Astrocyte (in vitro differentiated cells and primary cell): ENCODE measurements at places on chromosomes 7 and 10. TPM values are rescaled to one million over a fixed set of nuclear protein-coding genes. Genes with fewer than 3 reads are reported as not detected.

The MBL2 gene
- not detected in 2 replicates for total RNA-seq

The TBL2 gene
- 54.8 and 58.6 TPM in 2 replicates for total RNA-seq

The CPXM2 gene
- 5.2 and 5.5 TPM in 2 replicates for total RNA-seq

The LLCFC1 gene
- total RNA-seq = not detected in 2 replicates

The PLXNA4 gene
- total RNA-seq = 3.3 and 4.3 TPM in 2 replicates

The ADRB1 gene
- 0.62 and 1.3 TPM in 2 replicates for total RNA-seq

The AKR1C1 gene
- 0.60 and 1.3 TPM in 2 replicates for total RNA-seq

The CNPY1 gene
- not detected in 2 replicates for total RNA-seq

DNA sequence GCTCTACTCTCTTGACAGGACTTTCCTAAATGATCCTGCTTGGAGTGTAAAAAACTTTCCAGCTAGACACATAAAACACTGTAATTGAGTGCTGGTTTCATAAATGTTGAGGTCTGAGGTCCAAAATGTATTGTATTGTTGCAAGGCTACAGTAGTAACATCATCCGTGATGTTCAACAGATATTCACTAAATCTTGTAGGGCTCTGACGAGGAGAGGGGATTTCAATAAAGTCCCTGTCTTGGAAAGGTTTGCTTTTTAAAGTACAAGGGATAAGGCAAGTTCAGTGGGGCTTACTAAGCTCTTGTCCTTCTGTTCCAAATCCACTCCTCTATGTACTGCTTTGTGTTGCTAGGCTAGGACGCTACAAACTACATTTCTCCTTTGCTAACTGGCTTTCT, 48.9 kb downstream of the FHIP2A start:
- no peak for DNase-seq

DNA sequence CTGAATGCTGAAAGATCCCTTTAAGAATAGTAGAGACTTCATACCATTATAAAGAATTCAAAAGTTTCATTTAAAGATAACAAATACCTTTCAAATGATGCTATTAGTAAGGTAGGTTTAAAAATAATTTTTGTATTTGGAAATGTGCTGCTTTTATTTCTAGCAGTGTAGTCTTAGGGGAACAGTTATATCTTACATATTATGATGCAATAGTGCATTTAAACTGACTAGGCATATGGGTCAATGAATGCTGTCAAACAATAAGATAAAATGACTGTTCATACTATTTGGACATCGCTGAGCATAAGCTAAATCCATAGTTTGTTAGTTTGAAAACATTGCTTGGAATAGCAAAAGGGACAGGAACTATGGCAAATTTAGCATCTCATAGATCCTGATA, 354.8 kb upstream of the SEMA3A start:
- no peak for DNase-seq

DNA sequence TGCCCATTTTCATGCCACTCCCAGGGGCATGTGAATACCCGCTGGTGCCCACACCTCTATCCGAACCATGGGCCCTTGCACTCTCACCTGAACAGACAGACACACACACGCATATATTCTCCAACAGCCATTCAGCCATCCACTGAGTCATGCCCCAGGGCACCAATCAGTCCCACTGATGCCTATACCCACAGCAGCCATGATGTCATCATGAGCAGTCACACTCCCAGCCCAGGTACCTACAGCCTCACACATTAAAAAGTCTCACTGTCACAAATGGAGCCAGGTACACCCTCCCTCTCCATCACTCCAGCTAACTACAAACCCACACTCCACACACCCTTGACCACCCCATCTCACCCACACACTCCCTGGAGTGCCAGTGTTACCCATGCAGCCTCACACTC, 12.2 kb downstream of the VSIR start:
- no peak for DNase-seq

GRCh38 chr7:4633012-4633411, 49.1 kb upstream of the FOXK1 start:
- peak; percentile 41 for DNase-seq

DNA sequence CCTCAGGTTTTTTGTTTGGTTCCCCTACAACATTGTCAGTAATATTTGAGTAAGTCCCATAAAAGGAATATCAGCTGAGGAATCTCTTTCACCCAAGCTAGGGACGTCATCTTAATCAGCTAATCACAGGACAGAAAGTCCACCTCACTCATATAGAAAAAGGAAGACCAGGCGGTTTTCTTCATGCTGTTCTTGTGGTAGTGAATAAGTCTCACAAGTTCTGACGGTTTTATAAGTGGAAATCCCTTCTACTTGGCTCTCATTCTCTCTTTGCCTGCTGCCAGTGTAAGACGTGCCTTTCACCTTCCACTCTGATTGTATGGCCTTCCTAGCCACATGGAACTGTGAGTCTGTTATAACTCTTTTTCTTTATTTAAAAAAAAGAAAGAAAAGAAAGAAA, 308.1 kb upstream of the PFKP start:
- no peak for DNase-seq

- DNase-seq = no peak
Observed at GRCh38 chr10:35884657-35885071, 242.6 kb upstream of the FZD8 start.

DNA sequence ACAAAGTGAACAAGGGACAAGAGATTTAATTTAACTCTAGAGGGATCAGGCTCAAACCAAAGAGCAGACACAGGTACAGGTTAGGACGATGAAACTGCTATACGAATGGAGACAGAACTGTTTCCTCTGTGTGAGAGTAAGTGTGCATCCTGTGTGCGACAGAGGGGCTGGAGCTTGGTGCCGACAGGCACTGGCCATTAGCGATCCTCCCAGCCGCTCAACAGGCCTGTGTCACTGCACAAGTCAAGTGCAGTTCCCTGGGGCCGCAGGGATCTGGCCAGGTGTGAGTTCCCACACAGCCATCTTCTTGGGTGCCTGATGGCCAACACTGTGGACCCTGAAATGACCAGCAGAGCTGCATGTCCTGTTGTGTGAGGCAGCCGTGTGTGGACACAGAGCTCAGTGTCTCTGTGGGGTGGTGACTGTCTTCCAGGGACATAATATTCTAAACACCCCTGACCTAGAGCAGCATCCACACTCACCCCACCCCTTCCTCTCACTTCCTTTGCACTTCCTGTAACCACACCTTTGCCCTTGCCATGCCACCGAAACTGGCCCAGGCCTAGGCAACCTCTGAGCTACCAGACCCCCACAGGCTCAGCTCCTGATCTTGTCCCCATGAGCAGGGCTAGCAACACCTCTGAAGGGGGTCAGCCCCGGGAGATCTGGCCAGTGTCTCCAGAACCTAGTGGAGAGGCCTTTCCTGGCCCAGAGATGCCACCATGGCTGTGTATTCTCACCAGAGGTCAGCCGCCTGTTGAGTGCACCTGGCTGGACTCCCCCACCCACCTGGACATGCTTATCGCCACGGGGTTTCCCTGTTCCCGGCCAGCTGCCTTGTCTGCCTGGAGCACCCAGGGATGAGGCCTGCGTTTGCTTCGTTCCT, 11.7 kb upstream of the TBRG4 start:
- no peak for DNase-seq

- no peak for DNase-seq
Observed at GRCh38 chr10:92478536-92478935, 95.4 kb downstream of the IDE start.

GRCh38 chr7:155850766-155851678, 38.8 kb upstream of the SHH start:
- no peak for DNase-seq

- DNase-seq = no peak
Observed at GRCh38 chr10:96407560-96408069, 48.8 kb upstream of the OPALIN start.

DNA sequence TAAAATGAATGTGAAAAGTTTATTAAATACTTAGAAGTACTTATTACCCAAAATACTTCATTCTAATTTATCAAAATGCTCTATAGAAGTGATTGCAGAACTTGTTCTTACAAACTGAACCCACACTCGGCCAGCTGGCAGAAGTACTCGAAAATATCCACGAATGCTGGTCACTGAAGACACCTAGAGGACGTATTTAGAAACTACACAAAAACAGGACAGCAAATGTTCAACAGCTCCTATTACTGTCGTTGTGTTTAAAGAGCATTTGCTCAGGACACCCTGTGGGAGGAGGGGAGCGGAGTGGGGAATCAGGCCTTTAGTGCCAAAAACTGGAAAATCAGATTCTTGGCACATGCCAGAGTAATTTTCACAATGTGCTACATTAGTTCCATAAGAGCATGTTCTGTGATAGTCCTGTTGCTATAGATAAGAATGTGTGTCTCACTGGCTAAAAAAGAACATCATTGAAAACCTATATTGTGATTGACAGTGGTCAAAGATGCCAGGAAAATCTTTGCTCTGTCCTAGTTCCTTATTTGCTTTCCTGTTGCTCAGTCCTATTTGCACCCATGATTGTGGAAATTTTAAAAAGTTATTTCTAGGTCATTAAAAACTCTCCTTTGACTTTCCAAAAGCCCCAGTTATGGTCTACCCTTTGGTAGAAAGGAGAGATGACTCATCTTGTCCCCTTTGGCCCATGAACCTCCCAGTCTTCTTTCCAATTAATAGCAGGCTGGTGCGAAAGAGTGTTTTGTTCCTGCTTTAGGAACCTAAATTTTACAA, 49.0 kb upstream of the NRBF2 start:
- peak; percentile 70 for DNase-seq

- peak; percentile 3 for DNase-seq
Observed at GRCh38 chr7:140342727-140343514, 55.4 kb downstream of the SLC37A3 start.

DNA sequence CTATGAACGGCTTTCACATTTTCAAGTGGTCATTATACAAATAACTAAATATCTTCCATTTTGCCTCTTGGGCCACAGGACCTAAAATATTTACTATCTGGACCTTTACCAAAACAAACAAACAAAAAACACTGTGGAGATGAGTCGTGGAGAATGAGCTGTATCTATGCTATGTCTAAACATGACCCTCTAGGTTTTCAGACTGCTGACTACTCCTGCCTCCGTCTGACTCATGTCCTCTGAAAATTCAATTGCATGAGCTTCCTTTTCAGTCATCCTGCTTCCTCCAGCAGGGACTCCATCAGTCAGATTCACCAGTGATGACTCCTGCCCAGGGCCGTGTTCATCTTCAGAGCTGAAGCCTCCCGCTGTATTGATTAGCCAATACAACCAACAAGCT, 96.8 kb downstream of the COL28A1 start:
- peak; percentile 95 for DNase-seq

- DNase-seq = no peak
Observed at GRCh38 chr10:46052057-46052790, 6.2 kb upstream of the MSMB start.

GRCh38 chr10:42941790-42942189, 135.1 kb upstream of the RET start:
- DNase-seq = no peak

DNA sequence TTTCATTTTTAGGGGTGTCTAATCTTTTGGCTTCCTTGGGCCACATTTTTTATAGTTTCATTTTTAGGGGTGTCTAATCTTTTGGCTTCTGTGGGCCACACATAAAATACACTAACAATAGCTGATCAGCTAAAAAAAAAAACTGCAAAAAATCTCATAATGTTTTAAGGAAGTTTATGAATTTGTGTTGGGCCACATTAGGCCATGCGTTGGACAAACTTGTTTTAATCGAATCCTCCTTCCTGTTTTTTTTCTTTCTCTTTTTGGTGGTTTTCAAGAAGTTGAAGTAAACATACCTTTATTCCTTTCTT, 37.4 kb downstream of the ZNRF2 start:
- no peak for DNase-seq

DNA sequence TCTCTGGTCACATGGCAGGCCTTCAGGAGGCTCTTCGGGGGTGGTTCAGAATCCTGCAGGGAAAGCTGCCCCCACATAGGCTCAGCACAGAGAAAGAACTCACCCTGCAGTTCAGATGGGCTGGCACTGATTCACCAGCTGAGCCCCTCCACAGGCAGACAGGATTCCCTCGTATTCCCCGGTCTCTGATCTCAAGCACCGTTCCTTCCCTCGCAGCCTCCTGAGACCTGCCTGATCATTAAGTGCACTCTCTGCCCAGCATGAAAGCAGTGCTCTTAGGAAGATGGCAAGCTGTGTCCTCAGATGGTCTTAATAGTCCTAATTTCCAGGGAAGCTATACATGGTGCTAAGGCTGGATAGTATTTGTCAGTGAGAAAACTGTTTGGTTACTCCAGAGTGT, 78.2 kb upstream of the NPS start:
- DNase-seq = no peak

- no peak for DNase-seq
Observed at GRCh38 chr7:44288381-44288685, 37.1 kb downstream of the CAMK2B start.

GRCh38 chr7:45021604-45022296, 21.7 kb downstream of the CCM2 start:
- peak; percentile 49 for DNase-seq

DNA sequence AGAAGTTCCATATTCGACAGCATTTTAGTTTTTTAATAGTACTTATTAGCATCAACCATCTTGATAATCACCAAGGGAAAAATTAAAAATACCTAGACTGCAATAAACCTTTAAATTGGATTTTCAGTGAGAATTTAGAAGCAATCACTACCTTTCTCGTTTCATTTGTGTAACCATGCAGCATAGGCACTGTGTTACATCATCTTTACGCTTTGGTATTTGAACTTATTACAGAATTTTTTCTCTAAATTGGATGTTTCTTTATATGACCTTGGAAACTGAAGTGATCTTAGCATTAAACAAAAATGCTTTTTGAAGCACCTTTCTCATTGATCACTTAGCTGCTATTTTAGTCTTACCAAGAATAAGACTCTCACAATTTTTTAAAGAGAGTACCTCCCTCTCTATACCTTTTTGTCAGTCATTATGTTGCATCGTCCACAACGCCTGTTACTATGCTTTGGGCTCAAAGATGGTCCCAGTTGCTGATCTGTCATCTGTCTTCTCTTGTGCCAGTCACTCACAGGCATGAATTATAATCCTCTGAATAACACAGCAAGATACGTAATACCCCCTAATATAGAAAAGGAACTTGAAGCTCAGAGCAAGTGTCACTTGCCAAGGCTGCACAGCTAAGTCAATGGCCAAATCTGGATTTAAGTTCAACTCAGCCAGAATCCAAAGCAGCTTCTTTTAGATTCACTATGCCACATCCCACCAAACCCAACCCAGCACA, 19.6 kb upstream of the ASCC1 start:
- no peak for DNase-seq
